Activated naive CD4-positive, alpha-beta T cell (primary cell): ENCODE measurements at places on chromosomes 7 and 10.

GRCh38 chr7:24723178-24723530 lies 34.1 kb downstream of the GSDME start:
- DNase-seq: no peak

GRCh38 chr10:52266858-52267257 lies 47.2 kb upstream of the DKK1 start:
- no peak for DNase-seq

DNA sequence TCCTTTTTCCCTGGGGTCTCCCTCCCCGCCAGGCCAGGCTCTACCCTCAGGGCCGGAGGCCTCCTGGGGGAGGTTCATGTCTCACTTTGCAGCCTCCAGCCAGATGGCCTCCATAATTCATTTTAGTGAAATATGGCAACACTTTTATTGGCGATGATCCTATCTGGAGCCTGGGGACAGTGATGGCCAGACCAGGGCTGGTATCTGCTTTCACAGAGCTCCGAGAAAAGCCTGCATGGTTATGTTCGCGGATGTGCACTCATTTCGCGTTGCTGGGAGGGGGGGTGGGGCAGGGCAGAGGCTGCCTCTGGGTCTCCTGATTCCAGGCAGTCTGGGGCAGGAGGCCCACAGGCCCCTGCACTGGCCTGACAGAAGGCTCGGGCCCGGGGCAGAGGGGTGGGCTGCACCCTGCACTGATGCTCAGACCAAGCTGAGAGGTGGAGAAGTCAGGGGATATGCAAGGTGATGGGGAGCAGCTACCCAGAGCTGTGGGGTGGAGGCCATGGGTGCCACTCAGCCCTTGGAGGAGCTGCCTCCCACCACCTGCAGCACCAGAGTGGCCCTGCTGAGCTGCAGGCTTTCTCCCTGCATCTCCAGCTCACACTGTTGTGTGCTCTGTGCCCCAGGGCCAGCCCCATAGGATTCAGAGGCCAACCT lies 85.3 kb upstream of the RET start:
- no peak for DNase-seq

GRCh38 chr10:103472005-103472404 lies 7.0 kb downstream of the CALHM3 start:
- DNase-seq: no peak

DNA sequence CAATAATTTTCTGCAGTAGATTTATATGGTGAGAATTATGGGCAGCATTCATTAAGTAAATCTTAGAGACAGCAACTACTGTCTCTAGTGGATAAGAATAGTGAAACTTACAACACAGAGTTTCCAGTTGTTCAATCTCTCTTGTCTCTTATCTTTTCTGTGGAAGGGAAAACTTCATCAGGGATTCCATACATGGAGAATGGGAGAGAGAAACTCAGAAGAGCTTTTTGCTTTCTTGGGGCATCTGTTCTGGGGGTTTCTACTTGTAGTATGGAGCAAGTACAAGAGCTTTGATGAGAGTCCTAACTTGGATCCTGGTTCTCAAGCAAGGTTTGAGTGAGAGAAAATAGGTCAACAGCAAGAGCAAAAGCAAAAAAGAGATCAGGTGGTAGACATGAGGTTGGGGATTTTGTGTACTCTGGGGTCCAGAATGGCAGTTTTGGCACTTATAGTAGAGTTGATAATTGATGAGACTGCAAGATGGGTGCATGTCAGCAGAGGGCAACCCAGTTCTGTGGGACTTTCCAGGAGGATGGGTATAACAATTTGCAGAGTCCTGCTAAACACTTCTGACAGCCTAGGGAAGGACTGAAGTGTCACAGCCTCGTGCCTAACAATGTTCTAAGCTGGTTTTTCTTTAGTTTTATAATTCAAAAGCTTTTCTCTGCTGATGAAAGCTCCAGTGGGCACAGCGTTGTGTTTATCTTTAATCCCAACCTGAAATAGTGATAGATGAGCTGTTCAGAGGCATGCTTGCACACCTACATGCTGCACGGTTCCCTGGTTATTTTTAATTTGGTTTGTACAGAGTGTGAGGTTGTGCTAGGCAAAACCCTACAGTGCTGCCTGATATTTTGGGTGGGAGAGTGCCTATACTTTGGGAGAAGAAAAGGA lies 32.0 kb upstream of the STRIP2 start:
- no peak for DNase-seq

GRCh38 chr10:93072225-93072712 lies 1.4 kb upstream of the CYP26A1 start:
- DNase-seq: no peak

DNA sequence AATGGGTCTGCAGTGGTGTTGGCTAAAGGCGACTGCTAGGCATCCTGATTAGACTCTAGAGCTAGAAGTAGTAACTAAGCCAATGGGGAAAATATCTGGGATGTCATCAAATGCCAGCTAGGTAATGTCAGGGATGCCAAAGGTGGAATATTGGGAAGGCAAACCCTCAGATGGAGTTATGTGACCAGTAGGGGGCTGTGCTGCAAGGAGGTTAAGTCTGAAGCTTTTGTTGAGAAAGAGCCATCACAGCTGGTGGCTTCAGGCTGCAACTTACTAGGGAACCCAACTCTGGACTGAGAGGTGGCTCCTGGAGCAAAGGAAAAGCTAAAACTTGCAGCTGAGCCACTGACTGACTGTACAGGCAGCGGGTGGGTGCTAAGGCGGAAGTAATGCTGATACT lies 576.9 kb upstream of the GHITM start:
- DNase-seq: no peak
